ENCODE measurements at places on chromosomes 12 and 14. TPM values are rescaled to one million over a fixed set of nuclear protein-coding genes. Genes with fewer than 3 reads are reported as not detected.

The TAS2R50 gene
- total RNA-seq, result 3.1 TPM

GRCh38 chr14:45406942-45407341 is 153.9 kb upstream of the MIS18BP1 start:
- no peaks in the 10 kb centered on the region for H3K27me3 ChIP-seq
- no peaks in the 10 kb centered on the region for H3K36me3 ChIP-seq
- H3K4me1 ChIP-seq, result no peaks in the 10 kb centered on the region
- no peak overlapping the region for H3K4me3 ChIP-seq

DNA sequence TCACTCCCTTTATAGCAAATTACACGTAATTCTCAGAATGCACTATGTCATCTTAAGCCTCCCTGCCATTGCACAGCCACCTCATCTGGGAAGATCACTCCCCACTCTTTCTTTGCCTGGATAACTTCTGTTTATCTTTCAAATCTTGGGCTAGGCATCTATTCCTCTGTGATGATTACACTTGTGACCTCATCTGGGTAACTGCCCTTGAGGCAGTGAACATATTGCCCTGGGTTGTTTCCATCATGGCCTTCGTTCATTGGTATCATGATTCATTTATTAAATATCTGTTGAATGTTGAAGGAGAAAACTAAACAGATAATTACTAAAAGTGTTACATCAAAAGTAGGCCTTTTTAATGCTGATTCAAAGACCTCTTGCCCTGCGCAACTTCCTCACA is 26.2 kb upstream of the PDE3A start:
- peak overlapping the region; percentile 10 for H3K27ac ChIP-seq
- peaks cover 26% of the 10 kb centered on the region for H3K4me1 ChIP-seq
- no peaks in the 10 kb centered on the region for H3K36me3 ChIP-seq
- no peaks in the 10 kb centered on the region for H3K27me3 ChIP-seq
- DNase-seq, result no peak

DNA sequence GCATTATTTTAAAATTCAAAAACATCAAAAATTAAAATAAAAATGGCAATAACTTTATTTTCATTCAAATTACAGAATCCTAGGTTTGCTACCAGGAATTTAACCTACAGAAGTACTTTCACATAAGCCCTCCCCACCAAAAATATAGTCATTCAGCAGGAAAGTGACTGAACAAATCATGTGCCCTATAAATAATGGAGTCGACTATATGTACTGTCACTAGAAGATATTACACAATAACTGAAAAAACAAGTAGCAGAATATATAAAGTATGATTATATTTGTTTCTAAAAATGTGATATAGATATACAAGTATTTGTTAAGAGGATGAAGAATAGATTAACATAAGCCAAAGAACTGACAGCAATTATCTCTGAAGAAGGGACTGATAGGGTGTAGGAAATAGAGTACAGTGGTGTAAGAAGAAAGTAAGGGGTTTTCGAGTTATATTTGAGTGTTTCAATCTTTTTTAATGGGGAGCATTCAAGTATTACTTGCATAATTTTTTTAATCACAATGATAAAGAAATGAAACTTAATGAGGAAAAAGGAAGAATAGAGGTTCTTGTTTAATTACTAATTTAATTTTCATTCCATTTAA is 7.9 kb downstream of the C2CD5 start:
- DNase-seq, result no peak
- H3K4me3 ChIP-seq, result no peak overlapping the region
- H3K27me3 ChIP-seq, result no peaks in the 10 kb centered on the region
- H3K4me1 ChIP-seq, result peaks cover 27% of the 10 kb centered on the region

DNA sequence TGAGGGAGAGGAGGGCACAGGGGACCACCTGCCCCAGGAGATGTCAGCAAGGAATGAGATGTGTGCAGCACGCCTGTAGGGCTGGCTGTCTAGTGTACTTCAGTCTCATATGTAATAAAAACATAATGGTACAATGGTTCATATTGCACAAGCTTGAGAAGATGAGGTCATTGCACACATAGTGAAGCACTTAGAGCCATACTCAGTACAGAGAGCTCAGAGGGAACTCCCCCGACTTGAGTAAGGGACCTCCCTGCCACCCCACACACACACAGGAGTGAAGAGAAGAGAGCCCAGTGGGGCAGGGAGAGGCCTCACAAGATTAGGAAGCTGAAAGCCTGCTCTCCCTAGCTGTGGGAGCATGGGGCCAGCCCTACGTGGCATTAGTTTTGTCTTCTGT is 61.5 kb downstream of the SLC6A12 start:
- H3K4me3 ChIP-seq, result no peak overlapping the region
- DNase-seq, result no peak
- H3K27ac ChIP-seq, result no peak overlapping the region

The NEUROD4 gene
- not detected for total RNA-seq

DNA sequence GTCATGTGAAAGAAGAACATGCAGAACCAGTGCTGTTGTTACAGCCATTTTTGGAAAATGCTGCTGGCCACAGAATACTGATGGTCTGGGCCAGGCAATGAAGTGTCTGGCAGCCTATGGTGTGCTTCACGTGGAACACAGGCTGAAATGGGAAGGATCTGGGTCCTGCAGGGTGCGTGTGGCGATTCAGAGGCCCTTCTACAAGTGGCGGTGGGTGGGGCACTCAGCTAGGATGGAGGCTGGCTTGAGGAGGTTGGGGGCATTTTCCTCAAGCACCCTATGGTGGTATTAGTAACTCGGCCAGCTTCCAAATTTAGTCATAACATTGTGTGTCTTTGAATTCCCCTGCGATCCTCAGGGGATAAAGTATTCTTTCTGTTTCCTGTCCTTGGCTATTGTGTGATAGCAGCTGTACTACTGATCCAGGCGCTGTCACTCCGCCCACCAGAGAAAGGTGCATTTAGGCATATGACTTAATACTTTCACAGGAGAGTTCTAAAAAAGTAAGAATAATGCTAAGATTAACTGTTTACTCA is 9.2 kb upstream of the RAD52 start:
- peaks cover 14% of the 10 kb centered on the region for H3K4me1 ChIP-seq
- no peak for DNase-seq
- no peak overlapping the region for H3K4me3 ChIP-seq
- no peaks in the 10 kb centered on the region for H3K36me3 ChIP-seq
- H3K27me3 ChIP-seq, result no peaks in the 10 kb centered on the region

- no peak for DNase-seq
- H3K4me3 ChIP-seq, result no peak overlapping the region
- peaks cover 8% of the 10 kb centered on the region for H3K27me3 ChIP-seq
- no peak overlapping the region for H3K27ac ChIP-seq
- no peaks in the 10 kb centered on the region for H3K4me1 ChIP-seq
- no peaks in the 10 kb centered on the region for H3K36me3 ChIP-seq
Observed at GRCh38 chr12:3728686-3729085, 24.2 kb downstream of the CRACR2A start.

The MORN3 gene
- 0.29 TPM for total RNA-seq

DNA sequence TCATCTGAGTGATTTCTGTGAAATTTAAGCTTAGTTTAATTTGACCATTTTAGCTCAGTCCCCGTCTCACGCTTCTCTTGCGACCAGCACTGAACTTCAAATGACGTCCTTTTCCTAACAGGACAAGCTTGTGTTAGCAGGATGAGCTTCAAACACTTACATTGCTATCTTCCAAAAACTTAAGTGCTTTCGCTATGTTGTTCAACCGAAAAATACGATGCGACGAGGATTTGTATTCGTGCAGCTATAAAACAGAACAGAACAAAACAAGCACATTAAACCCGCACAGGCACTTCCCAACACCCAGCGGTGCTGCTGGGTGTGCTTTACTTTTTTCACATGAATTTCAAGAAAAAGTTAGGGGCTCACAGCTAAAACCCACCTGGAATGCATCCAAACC is 64.2 kb upstream of the DICER1 start:
- H3K36me3 ChIP-seq, result no peaks in the 10 kb centered on the region
- H3K4me1 ChIP-seq, result peaks cover 38% of the 10 kb centered on the region
- no peaks in the 10 kb centered on the region for H3K27me3 ChIP-seq
- H3K4me3 ChIP-seq, result no peak overlapping the region

The C12orf50 gene
- total RNA-seq, result not detected

The RTL1 gene
- not detected for total RNA-seq

The ACOT6 gene
- not detected for total RNA-seq

DNA sequence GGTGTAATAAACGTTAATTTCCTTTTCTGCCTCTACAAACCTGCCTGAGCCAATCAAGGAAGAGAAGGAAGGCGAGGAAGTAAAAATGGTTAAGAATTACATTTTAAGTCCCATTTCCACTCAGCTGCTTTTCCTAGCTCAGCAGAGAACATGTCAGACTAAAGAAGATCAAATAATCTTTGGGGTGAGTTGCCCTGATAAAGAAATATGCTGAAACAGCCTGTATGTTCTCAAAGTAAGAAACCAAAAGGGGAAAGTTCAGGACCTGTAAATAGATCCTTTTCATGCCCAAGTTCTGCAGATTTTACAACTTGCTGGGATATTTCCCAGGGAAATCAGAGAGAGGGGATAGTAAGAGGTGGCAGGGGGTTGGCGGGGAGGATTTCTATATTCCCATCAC is 55.5 kb downstream of the PHLDA1 start:
- no peaks in the 10 kb centered on the region for H3K27me3 ChIP-seq
- H3K4me1 ChIP-seq, result peaks cover 57% of the 10 kb centered on the region
- no peak overlapping the region for H3K4me3 ChIP-seq
- no peaks in the 10 kb centered on the region for H3K36me3 ChIP-seq
- no peak for DNase-seq
- peak overlapping the region; percentile 96 for H3K27ac ChIP-seq

The TCL1B gene
- total RNA-seq, result not detected

DNA sequence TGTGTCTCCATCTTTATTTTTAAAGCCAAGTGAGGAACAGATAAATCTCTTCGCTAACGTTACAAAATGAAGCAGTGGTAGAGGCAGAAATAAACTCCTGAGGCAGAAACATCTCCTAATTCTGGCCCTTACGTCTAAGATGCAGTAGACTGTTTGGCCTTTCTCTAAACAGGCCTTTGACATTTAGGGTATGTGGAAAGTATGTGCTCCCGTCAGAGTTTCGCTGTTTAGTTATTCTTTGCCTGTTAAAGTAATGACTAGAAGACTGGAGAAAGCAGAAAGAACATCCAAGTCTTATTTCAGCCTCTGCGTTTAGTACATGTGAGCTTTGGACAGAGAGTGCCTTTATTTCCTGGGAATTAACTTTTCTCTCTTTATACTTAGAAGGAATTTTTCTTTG is 216.6 kb downstream of the RAD51B start:
- H3K4me3 ChIP-seq, result no peak overlapping the region
- peaks cover 21% of the 10 kb centered on the region for H3K4me1 ChIP-seq
- DNase-seq, result no peak
- no peaks in the 10 kb centered on the region for H3K36me3 ChIP-seq
- no peaks in the 10 kb centered on the region for H3K27me3 ChIP-seq

The AJUBA gene
- total RNA-seq, result 111 TPM

The AKAP5 gene
- 3.4 TPM for total RNA-seq

The DPPA3 gene
- not detected for total RNA-seq

- DNase-seq, result no peak
- no peaks in the 10 kb centered on the region for H3K36me3 ChIP-seq
- no peak overlapping the region for H3K27ac ChIP-seq
Observed at GRCh38 chr14:92273166-92273565, 49.8 kb upstream of the SLC24A4 start.

The ARHGAP5 gene
- 87.1 TPM for total RNA-seq

- H3K27ac ChIP-seq, result no peak overlapping the region
- DNase-seq, result no peak
- H3K36me3 ChIP-seq, result no peaks in the 10 kb centered on the region
- H3K4me1 ChIP-seq, result no peaks in the 10 kb centered on the region
Observed at GRCh38 chr12:113609692-113610469, 138.2 kb upstream of the LHX5 start.

DNA sequence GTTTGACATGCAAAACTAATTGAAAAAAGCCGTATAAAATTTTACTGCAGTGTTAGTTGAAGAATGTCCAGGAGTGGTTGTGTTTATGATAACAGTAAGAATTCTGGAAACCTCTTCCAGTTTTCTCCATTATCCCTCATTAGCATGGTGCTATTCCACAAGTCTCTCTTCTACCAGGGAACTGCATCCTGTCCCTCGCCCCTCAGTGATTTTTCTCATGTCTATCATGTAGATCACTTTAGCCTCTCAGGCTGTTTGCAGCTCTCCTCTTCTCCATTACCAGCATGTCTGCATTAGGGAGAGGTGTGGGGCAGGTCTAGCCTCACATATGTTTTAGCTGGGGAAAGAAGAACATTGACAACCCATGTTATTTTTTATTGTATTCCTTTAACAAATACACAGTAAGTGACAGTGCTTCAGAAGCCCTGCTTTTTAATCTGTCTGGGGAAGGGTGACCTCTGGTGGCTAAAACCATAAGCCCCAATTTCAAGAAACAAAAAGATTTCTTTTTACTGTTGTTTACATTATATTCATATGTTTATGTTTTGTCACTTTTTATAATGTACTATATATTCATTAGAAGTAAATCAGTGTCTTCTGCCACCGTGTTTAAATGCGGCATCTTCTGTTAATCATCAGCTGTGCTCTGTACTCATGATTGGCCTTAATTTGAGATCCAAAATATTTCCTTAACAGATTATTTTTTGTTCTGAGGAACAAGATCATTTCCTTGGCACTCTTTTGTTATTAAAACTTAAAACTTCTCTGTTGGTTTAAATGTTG is 70.7 kb downstream of the RASSF8 start:
- DNase-seq, result no peak
- H3K27me3 ChIP-seq, result no peaks in the 10 kb centered on the region
- peaks cover 1% of the 10 kb centered on the region for H3K36me3 ChIP-seq
- peak overlapping the region; percentile 57 for H3K27ac ChIP-seq
- peaks cover 39% of the 10 kb centered on the region for H3K4me1 ChIP-seq

DNA sequence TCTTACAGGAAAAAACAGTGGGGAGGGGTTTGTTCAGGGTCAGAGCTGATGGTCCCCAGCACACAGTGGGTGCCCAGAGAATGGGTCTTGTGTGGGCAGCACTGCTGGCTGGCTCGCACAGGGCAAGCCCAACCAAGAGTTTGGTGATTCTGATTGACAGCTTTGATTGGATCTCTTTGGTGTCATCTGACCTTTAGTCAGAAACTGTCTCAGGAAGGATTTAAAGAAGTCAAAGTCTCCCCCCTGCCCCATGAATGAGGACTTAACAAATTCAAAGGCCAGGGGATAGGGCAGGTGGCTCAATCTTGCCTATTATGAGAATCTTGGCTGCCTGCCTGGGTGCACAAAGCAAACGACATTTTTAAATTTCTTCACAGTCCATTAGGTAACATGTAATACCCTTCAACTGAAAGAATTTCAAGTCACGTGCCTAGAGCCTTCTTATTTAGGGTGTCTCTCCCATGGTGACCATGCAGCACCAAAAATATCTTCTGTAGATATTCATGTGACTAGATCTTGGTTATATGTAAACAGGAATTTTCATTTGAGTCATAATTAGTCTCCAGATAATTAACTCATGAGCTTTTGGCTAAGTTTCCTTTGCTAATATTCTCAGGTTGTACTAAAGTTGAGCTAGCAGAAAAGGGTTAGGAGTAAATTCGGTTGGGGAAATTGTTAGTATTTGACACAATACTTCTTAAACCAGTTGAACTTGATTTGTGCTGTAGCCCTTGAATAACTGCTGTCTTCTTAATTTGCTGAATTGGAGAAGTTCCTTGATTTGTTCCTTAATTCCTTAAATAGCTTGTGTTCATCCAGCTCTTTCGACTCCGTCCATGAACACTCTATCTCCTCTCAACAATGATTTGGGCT is 54.5 kb upstream of the HECTD1 start:
- H3K36me3 ChIP-seq, result no peaks in the 10 kb centered on the region
- DNase-seq, result no peak
- peak overlapping the region; percentile 81 for H3K27ac ChIP-seq
- no peaks in the 10 kb centered on the region for H3K27me3 ChIP-seq
- peaks cover 36% of the 10 kb centered on the region for H3K4me1 ChIP-seq

The ASB2 gene
- total RNA-seq, result 0.38 TPM
